Right ventricle myocardium superior (tissue), 1 donor: ENCODE measurements at places on chromosomes 13 and 19. TPM values are rescaled to one million over a fixed set of nuclear protein-coding genes. Genes with fewer than 3 reads are reported as not detected.

Gene MEDAG
- 5.4 TPM for total RNA-seq

Gene ZNF492
- 0.11 TPM for total RNA-seq

Gene FCHO1
- total RNA-seq: 0.75 TPM

Gene GMIP
- total RNA-seq: 3.0 TPM

Gene TNFSF9
- total RNA-seq: 0.51 TPM

Gene DENND1C
- 0.35 TPM for total RNA-seq

Gene NANOS3
- 1.8 TPM for total RNA-seq

Gene CNN1
- total RNA-seq: 59.5 TPM

Gene IFNL1
- total RNA-seq: not detected

Gene SIX5
- total RNA-seq: 22.0 TPM

Gene SPPL2B
- total RNA-seq: 23.9 TPM

Gene ANKLE1
- total RNA-seq: 0.13 TPM

Gene NMRK2
- 589 TPM for total RNA-seq

Gene SYNGR4
- not detected for total RNA-seq

Gene FOXA3
- not detected for total RNA-seq

Gene MADCAM1
- total RNA-seq: 0.24 TPM

Gene MATK
- 0.24 TPM for total RNA-seq

Gene ZNF534
- total RNA-seq: 0.43 TPM

Gene PLK5
- total RNA-seq: not detected

Gene ADGRE3
- total RNA-seq: not detected

Gene PSG5
- not detected for total RNA-seq

Gene RXFP2
- total RNA-seq: not detected

Gene LPAR2
- total RNA-seq: 1.7 TPM

Gene FAM83E
- not detected for total RNA-seq

Gene UGGT2
- 8.6 TPM for total RNA-seq

Gene C19orf85
- total RNA-seq: not detected

Gene ZNF93
- total RNA-seq: 1.2 TPM

Gene CBARP
- 1.1 TPM for total RNA-seq

Gene TRAPPC5
- 116 TPM for total RNA-seq

Gene POP4
- 46.9 TPM for total RNA-seq

Gene GRK1
- 0.13 TPM for total RNA-seq

Gene TEX26
- not detected for total RNA-seq
